Ammon's horn (tissue), 1 donor: ENCODE measurements at places on chromosomes 3 and 15.

GRCh38 chr3:74630602-74631001, 16.1 kb upstream of the CNTN3 start:
- peak; percentile 40 for DNase-seq

GRCh38 chr3:152458376-152459117, 189.8 kb downstream of the MBNL1 start:
- DNase-seq = no peak

DNA sequence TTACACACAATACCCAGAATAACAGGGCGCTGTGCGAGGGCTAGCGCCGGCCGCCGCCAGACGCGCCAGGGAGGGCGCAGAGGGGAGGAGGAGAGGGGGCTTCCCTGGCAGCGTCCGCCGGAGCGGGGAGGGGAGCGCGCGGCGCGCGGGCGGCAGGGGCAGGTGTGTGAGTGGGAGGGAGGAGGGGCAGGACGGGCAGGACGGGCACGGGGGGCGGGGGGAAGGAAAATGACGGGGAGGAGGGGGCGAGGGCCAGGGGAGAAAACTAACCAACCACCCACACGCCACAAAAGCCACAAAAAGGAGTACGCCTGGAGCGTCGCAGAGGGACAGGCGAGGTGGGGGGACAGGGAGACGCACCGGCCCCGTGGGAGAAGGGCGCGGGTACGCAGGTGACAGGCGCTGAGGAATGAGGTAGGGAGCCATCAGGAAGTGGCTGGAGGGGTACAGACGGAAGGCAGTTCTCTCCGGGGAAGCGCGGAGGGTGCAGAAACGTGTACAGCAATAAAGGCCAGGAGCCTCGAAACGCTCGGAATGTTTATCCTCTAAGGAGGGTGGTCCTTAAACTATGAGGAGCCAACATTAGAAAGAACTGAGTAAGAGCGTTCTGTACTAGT, 610 bp upstream of the SATB1 start:
- DNase-seq = peak; percentile 28

- peak; percentile 75 for DNase-seq
Observed at GRCh38 chr15:47846128-47846868, 129.0 kb downstream of the SEMA6D start.

DNA sequence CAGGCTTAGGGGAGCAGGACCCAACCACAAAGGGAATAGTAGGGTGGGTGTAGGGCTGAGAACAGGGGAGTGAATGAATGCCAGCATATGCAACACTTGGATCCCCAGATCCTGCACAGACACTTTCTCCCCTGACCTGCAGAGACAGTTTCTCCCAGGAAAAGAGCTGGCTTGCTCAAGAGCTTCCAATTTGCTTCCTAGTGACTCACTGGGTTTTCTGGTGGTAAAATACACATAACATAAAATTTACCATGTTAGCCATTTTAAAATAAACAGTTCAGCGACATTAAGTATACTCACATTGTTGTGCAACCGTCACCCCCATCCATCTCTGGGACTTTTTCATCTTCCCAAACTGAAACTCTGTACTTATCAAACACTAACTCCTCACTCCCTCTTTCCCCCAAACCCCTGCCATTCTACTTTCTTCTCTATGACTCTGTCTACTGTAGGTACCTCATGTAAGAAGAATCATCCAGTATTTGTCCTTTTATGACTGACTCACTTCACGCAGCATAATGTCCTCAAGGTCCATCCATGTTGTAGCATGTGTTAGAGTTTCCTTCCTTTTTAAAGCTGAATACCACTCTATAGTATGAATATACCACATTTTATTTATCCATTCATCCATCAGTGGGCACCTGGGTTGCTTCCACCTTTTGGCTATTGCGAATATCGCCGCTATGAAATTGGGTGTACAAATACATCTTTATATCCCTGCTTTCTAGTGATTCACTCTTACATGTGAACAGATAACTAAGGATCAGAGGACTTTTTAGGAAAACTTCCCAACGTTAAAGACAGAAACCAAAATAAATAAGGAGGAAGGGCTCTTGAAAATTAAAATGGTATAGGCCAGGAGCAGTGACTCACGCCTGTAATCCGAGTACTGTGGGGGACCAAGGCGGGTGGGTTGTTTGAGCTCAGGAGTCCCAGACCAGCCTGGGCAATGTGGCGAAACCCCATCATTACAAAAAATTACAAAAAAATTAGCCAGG, 95.6 kb upstream of the TJP1 start:
- no peak for DNase-seq

- DNase-seq = no peak
Observed at GRCh38 chr3:114128231-114128630, 50.6 kb downstream of the DRD3 start.

DNA sequence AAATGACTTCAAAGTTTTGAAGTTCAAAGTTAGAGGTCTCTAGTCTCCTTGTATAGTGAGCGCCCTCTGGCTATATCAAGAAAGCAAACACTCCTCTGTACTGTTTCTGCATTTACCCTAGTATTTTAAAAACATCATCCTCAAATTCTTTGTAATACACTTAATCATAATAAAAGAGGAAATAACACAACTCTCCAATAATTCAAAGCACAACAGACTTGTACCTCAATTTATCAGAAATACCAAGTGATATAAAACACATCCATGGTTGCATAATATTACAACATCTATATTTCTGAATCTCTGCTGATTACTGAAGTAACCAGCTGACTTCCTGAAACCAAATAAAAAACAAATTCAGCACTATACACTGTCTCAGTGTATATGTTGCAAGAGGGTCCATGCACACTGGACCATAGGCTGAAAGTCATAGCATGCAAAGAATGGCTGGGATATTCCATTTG, 12.5 kb downstream of the PLOD2 start:
- DNase-seq = no peak

- DNase-seq = no peak
Observed at GRCh38 chr15:91872356-91873137, 19.0 kb downstream of the SLCO3A1 start.

DNA sequence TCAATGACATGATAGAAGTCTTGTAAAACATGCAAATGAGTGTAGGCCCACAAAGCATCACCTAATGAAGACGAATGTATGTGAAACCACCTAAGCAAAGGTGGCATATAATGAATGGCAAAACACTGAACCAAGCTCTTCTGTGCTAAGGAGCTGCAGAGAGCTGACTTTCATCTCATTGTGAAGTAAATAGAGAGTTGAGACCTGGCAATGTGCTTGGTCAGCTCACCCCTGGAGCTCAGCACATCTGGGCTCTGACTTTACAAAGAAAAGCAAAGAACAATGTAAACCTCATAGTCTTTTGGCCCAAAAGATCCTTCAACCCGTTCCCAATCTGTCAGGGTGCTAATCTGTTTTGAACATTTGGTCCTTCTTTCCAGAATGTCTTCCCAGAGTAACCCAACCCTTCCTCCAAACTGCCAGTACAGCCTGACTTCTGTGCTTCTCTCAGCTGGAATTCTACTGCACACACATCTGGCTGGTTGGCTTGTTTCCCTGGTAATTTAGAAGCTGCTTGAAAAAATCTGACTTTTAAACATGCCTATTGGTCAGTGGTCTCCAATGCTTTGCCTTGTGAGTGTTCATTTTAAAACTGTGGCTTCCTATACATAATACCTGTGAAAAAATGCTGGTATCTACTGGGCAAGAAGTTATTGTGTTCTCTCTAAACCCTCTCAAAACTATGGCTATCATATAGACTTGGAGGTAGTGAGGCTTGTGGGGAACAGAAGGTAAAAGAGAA, 101.7 kb downstream of the CD200R1L start:
- no peak for DNase-seq

DNA sequence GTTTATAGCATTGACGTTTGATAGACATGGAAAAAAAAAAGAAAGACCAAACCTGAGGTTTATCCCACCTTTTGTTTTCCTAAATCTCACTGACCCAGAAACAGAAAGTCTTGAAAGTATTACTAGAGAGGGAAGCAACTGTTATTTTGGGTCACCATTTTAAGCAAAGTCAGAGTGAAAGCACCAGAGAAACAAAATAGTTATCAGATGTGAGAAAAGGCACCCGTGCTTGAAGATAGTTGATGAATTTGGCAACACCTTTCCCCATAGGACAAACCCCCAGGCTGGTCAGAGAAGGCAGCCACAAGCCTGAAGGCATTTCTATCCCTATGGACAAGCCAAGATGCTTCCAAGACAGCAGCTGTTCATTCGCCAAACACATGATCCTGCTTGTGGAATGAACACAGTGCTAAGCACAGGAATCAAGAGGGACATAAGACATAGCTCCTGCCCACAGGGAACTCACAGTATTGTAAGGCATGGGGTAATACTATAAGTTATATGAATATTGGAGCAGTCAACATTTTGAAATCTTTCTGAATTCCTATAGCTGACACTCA, 170.9 kb downstream of the ERC2 start:
- no peak for DNase-seq
